Activated CD8-positive, alpha-beta T cell treated with anti-CD3 and anti-CD28 coated beads for 36 hours (primary cell): ENCODE measurements at places on chromosomes 4 and X. TPM values are rescaled to one million over a fixed set of nuclear protein-coding genes. Genes with fewer than 3 reads are reported as not detected.

- peaks cover 2% of the 10 kb centered on the region for H3K27me3 ChIP-seq
- no peaks in the 10 kb centered on the region for H3K4me1 ChIP-seq
- no peak overlapping the region for H3K27ac ChIP-seq
- DNase-seq: no peak
Observed at GRCh38 chr4:120517966-120518365, 404.6 kb downstream of the PRDM5 start.

TEX11 gene
- not detected for total RNA-seq

GRCh38 chr4:142040043-142040442 is 403.7 kb downstream of the IL15 start:
- DNase-seq: no peak
- H3K27me3 ChIP-seq: no peaks in the 10 kb centered on the region

DNA sequence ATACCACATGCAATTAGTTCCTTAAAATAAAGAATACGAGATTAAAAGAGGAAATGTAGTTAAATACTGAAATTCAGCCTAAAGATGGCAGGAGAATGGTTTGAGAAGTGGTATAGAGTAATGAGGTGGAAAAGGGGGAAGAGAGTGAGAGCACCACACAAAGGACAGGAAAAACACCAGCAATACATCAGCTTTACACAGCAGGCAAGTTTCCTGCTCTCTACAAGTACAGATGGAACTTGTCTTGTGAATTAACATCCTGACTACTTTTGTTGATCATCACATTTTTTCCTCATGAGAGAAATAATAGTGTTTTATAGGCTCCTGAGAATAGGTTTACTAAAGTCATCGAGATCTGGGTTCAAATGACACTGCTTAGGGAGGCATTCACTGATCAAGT is 2.9 kb upstream of the UNC5C start:
- no peak overlapping the region for H3K27ac ChIP-seq
- H3K36me3 ChIP-seq: no peaks in the 10 kb centered on the region
- peaks cover 42% of the 10 kb centered on the region for H3K27me3 ChIP-seq

DNA sequence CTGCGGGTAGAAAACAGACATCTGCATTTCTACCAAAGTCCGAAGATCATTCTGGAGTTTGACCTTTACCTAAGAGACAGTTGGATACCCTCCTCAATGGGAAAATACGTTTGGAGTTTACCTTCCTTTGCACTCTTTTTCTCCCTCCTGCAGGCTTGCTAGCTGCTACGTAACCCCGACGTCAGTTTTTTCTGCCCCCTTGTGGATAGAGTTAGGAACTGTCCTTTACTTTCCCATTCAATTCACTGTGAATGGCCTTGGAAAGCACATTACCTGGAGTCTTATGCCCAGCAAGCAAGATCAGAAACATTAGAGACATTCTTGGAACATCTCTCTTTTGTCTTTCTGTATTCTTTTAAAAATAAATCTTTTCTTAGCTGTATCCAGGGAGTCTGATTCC is 250.7 kb downstream of the NAP1L3 start:
- no peak overlapping the region for H3K4me3 ChIP-seq
- no peaks in the 10 kb centered on the region for H3K4me1 ChIP-seq

DNA sequence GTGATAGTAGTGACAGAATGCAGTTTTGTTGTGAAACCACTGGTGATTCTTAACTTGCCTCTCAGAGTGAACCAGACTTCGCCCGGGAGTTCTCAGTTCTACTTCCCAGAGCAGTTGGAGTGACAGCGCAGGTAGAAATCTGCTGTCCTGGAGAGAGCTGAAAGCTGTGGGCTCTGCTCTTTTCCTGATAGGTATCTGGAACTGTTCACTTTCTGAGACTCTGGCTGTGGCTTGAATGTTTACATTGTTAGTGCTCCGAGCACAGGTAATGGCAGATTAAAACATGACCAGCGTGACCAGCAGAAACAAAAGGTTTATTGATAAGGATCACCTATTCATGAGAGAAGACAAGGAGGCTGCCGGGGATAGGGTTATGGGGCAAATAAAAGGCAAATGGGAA is 360.7 kb downstream of the BMPR1B start:
- H3K27ac ChIP-seq: no peak overlapping the region
- no peaks in the 10 kb centered on the region for H3K36me3 ChIP-seq
- H3K4me3 ChIP-seq: no peak overlapping the region
- no peaks in the 10 kb centered on the region for H3K4me1 ChIP-seq
